ENCODE measurements at places on chromosomes 1 and 21. TPM values are rescaled to one million over a fixed set of nuclear protein-coding genes. Genes with fewer than 3 reads are reported as not detected.

- peaks cover 16% of the 10 kb centered on the region for H3K36me3 ChIP-seq
- H3K27ac ChIP-seq: no peak overlapping the region
- no peaks in the 10 kb centered on the region for H3K4me1 ChIP-seq
- H3K27me3 ChIP-seq: no peaks in the 10 kb centered on the region
- H3K4me3 ChIP-seq: no peak overlapping the region
Observed at GRCh38 chr1:198830412-198830811, 191.6 kb downstream of the PTPRC start.

DNA sequence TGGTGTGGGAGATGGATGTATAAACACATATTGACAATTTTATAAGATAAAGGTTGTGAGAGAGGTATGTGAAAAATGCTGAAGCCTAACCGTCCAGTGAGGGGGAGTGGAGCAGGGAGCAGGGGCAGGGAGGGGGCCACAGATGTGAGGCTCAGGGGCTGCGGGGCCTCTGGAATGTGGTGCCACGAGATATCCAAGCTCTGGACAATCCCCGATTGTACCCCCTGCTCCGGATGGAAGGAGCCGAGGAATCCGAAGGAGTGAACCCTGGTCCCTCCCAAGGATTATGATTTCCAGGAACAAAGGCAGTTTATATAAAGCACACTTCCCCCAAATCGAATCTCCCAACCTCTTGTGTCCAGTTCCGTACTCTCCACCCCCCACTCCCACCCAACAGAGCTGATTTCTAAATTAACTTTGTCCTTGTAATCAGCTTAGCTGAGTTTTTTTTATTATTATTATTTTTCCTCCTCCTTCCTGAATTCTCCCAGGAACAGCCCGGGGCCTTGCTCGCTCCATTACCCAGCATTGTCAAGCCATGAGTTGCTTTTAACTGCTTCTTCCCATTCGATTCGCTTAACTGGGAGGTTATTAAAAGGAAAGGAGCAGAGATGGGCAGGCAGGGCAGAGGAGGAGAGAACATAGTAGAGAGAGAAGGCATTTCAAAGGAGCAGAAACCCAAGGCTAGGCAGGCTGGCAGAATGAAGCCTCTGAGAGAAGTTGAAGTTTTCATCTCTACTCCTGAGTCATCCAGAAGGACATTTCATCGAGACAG lies 9.4 kb downstream of the KIRREL1 start:
- H3K4me1 ChIP-seq: peaks cover 16% of the 10 kb centered on the region
- no peak for DNase-seq
- no peaks in the 10 kb centered on the region for H3K36me3 ChIP-seq
- peak overlapping the region; percentile 52 for H3K27ac ChIP-seq
- no peak overlapping the region for H3K4me3 ChIP-seq

DNA sequence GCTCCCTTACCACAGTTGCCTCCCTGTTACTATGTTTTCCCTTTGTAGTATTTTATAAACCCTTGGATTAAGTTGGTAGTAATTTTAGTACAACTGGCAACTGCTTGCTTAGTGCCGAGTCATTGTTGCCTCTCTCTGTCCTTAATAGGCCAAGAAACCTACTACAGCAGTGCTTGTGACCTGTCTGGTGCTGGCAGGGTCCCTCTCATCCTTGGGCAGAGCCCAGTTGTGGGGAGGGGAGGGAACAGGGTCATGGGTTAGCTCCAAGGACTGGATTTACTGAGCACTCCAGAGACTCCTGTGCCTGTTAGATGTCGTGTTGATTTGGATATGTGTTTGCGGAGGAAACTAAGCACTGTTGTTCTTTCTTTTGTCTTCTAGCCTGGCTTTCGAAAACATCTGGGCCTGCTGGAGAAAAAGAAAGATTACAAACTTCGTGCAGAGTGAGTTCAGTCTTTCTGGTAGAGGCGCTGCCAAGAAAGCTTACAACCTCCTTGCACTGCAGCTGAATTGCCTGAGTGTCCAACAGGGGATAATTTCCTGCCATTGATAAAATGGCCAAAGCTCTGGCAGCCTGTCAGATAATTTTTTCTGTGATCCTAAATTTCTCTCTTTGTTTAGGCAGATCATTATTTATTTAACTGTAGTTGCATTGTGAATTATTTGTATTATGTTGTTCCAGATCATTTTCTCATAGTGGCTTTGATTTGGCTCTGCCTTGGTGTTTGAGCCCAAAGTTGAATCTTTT lies 3.6 kb downstream of the UTP11 start:
- H3K4me1 ChIP-seq: peaks cover 15% of the 10 kb centered on the region
- no peak for DNase-seq
- no peaks in the 10 kb centered on the region for H3K27me3 ChIP-seq
- no peak overlapping the region for H3K27ac ChIP-seq
- peaks cover 46% of the 10 kb centered on the region for H3K36me3 ChIP-seq
- H3K4me3 ChIP-seq: no peak overlapping the region

DNA sequence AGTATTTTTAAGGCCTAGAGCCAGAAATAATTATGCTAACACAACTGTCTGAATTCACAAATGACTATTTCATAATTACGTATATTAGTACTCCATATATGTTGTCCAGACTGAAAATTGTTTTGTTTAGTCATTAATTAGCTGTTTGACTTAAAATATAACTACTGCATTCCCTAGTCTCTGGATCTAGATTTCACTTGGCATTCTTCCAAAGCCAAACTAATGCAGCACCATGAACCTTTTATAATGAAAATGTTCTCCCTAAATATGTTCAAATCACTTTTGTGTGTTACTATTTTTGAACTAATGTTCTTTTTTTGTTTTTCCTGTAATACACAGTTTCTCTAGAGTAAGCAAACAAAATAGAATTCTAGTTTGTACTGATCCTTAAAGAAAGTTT lies 46.1 kb downstream of the CAMTA1 start:
- no peaks in the 10 kb centered on the region for H3K4me1 ChIP-seq
- no peak for DNase-seq
- H3K27ac ChIP-seq: no peak overlapping the region
- H3K36me3 ChIP-seq: peaks cover 5% of the 10 kb centered on the region

The C1orf185 gene
- not detected for total RNA-seq

The GABRD gene
- not detected for total RNA-seq

The EPHX1 gene
- total RNA-seq: 32.5 TPM

The S100A1 gene
- not detected for total RNA-seq

The GUCA2B gene
- total RNA-seq: not detected

Measured in Calu3 (cell line).